Stimulated activated CD8-positive, alpha-beta memory T cell treated with anti-CD3 and anti-CD28 coated beads, Interleukin-2, amount 100 ng/mL, for 48 hours (primary cell): ENCODE measurements at places on chromosomes 13 and 19.

GRCh38 chr19:39154100-39154628 is 28.6 kb downstream of the PAK4 start:
- no peak for DNase-seq

DNA sequence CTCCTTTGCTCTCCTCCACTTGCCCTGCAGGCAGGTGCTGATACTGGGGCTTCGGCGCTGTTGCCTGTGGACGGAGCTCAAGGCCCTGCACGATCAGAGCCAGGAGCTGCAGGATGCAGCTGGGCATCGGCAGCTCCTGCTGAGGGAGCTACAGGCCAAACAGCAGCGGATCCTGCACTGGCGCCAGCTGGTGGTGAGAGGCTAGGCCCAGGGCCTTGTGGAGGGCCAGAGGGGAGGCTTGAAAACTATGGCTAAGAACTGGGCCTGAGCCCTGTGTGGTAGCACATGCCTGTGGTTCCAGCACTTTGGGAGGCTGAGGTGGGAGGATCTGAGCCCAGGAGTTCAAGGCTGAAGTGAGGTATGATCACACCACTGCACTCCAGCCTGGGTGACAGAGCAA is 6.3 kb downstream of the HAUS5 start:
- DNase-seq = no peak

DNA sequence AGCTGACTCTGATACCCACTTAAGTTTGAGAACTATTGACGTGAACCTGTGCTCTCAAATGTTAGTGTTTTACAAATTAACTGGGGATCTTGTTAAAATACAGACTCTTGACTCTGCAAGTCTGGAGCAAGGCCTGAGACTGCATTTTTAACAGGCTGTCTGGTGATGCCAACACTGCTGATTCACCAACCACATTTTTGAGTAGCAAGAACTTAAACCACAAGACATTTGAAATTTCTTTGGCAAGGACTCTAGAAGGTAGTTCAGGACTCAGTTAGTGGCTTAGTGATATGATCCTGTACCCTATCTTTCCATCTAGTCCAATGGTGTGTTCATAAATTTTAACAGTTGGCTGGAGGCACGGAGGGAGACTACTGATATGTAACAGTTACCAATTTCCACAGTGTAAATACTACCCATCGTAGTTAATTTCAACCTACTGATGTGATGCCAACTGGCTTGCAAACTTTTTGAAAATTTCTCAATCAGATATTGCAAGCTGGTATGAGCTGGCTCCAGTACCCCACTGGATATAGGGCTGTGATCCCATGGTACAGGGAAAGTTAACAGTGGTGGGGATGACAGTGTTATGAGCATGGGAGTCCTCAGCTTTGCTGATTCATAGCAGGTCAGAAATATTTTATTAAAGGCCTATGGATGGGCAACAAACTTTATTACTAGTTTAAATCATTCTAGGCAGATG is 255.1 kb downstream of the TBC1D4 start:
- DNase-seq = no peak

GRCh38 chr19:45098521-45099466 is 5.8 kb downstream of the PPP1R37 start:
- no peak for DNase-seq

- no peak for DNase-seq
Observed at GRCh38 chr13:57899096-57899495, 267.6 kb downstream of the PCDH17 start.
